ENCODE measurements at places on chromosomes 7 and 10. TPM values are rescaled to one million over a fixed set of nuclear protein-coding genes. Genes with fewer than 3 reads are reported as not detected.

DNA sequence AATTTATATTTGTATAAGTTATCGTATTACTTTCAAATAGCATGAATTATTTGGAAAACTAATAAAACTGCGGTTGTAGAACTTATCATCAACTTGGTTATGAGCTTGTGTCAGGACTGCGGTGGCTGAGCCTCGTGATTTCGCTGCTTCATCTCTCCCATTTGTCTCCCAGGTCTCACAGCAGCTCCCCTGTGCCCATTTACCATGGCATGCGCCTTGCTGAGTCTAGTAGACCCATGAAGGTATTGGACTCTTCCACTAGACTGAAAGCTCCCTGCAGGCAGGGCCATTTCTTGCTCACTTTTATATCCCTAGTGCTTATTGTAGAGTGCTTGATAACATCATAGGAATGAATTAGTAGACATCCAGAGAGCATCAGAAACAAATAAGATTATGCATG lies 53.9 kb downstream of the CPXM2 start:
- DNase-seq, result no peak
- no peak overlapping the region for H3K27ac ChIP-seq
- H3K4me1 ChIP-seq, result no peaks in the 10 kb centered on the region
- no peak overlapping the region for H3K4me3 ChIP-seq

GRCh38 chr10:29857843-29858701 lies 201.3 kb downstream of the JCAD start:
- H3K4me3 ChIP-seq, result no peak overlapping the region
- no peak overlapping the region for H3K27ac ChIP-seq
- no peaks in the 10 kb centered on the region for H3K36me3 ChIP-seq
- DNase-seq, result no peak
- H3K4me1 ChIP-seq, result no peaks in the 10 kb centered on the region
- H3K27me3 ChIP-seq, result peaks cover 9% of the 10 kb centered on the region

DNA sequence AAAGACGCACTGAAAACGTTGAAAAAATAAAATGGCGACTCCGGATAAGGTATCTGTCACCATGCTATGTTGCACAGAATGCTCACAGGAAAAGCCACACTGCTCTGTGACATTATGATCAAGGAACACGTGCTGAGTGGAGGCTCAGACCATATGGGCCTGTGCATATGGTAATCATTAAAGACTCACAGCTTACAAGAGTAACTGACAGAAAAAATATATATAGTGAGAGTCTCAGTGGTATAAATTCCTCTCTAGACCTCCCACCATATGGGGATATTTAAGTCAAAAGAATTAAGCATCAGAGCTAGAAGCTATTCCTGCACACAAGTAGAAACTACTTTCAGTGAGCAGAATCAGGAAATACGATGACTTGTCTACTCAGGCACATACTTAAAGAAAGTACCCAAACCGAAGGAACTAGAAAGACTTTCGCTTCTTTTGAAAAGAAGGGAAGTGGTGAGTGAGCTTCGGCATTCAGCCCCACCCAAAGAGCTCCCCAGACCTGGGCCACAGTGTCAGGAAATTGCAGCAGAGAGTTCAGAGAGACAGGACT lies 65.1 kb upstream of the MPP7 start:
- no peak for DNase-seq
- H3K4me3 ChIP-seq, result no peak overlapping the region
- H3K36me3 ChIP-seq, result no peaks in the 10 kb centered on the region
- H3K4me1 ChIP-seq, result no peaks in the 10 kb centered on the region

DNA sequence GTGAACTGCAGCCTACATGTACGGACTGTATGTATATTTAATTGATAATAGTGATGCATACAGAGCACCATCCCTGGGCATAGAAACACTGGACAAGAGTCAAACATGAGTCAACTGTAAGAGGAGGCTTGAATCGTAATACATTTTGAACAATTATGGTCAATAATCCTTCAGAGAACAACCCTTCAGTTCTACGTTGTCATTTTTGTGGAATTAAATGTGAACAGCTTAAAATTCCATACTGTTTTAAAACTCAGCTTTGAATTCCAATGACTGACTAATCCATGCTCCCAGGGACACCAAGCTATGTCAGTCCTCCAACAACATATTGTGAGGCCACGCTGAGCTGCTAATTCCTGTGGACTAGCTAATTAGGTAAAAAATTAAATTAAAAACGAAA lies 41.5 kb upstream of the KMT2E start:
- H3K4me1 ChIP-seq, result peaks cover 2% of the 10 kb centered on the region
- no peak for DNase-seq

GRCh38 chr7:29370531-29371314 lies 176.1 kb downstream of the CHN2 start:
- H3K4me3 ChIP-seq, result no peak overlapping the region
- DNase-seq, result no peak
- H3K27ac ChIP-seq, result no peak overlapping the region
- H3K27me3 ChIP-seq, result 0 out of 2 replicates have a peak, but pooled peaks cover 4% of the 10 kb centered on the region
- H3K36me3 ChIP-seq, result no peaks in the 10 kb centered on the region

GRCh38 chr10:113712755-113713639 lies 33.3 kb downstream of the CASP7 start:
- H3K36me3 ChIP-seq, result no peaks in the 10 kb centered on the region
- peaks cover 5% of the 10 kb centered on the region for H3K27me3 ChIP-seq
- H3K27ac ChIP-seq, result no peak overlapping the region
- no peak for DNase-seq
- no peaks in the 10 kb centered on the region for H3K4me1 ChIP-seq

DNA sequence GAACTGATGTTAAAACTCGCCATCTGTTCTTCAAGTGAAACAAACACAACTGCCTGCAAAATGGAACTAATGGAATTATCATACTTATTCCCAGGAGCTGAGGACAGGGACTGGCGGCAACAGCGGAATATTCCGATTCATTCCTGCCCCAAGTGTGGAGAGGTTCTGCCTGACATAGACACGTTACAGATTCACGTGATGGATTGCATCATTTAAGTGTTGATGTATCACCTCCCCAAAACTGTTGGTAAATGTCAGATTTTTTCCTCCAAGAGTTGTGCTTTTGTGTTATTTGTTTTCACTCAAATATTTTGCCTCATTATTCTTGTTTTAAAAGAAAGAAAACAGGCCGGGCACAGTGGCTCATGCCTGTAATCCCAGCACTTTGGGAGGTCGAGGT lies 24.7 kb upstream of the MCM10 start:
- H3K36me3 ChIP-seq, result no peaks in the 10 kb centered on the region
- no peak for DNase-seq
- H3K4me3 ChIP-seq, result no peak overlapping the region
- H3K4me1 ChIP-seq, result no peaks in the 10 kb centered on the region
- no peaks in the 10 kb centered on the region for H3K27me3 ChIP-seq

- no peaks in the 10 kb centered on the region for H3K27me3 ChIP-seq
- H3K4me3 ChIP-seq, result no peak overlapping the region
Measured at GRCh38 chr7:76371396-76371795, 12.6 kb upstream of the YWHAG start.

DNA sequence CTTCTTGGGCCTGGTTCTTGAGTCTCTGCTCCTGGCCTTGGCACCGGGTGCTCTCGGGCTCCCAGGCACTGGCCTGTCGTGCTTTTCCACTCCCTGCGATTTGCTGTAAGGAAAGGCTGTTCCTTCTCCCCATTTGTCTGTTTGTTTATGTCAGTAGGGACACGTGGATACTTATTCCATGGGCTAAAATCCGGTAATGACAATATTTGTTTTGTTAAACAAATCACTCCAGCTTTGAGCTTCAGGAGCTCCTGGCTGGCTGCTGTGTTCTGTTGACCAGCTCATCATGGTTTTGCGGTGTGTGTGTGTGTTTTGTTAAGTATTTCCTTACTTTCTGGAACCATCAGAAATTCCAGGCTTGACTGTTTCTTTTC lies 17.5 kb upstream of the JAKMIP3 start:
- H3K4me1 ChIP-seq, result no peaks in the 10 kb centered on the region
- H3K36me3 ChIP-seq, result no peaks in the 10 kb centered on the region
- DNase-seq, result no peak
- H3K27ac ChIP-seq, result no peak overlapping the region

DNA sequence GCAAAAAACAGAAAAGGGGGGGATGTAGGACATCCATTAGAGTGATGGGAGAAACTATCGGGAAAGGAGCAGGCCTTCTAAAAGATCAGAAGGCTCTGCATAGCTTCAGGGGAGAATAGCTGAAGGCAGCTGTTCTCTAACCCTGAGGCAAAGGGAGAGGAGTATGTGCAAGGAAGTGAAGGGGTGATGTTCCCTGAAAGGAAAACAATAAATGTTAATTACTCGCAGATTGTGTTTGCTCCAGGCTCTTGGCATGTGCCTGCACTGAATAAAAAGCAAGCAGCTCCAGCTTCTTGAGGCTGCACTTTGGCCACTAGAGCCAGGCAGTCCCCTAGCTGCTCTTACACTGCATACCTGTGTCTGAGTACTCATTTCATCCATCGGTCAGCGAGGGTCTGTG lies 14.4 kb upstream of the STARD3NL start:
- H3K4me3 ChIP-seq, result no peak overlapping the region
- no peaks in the 10 kb centered on the region for H3K36me3 ChIP-seq
- H3K27ac ChIP-seq, result no peak overlapping the region
- H3K4me1 ChIP-seq, result 0 out of 3 replicates have a peak, but pooled peaks cover 2% of the 10 kb centered on the region

DNA sequence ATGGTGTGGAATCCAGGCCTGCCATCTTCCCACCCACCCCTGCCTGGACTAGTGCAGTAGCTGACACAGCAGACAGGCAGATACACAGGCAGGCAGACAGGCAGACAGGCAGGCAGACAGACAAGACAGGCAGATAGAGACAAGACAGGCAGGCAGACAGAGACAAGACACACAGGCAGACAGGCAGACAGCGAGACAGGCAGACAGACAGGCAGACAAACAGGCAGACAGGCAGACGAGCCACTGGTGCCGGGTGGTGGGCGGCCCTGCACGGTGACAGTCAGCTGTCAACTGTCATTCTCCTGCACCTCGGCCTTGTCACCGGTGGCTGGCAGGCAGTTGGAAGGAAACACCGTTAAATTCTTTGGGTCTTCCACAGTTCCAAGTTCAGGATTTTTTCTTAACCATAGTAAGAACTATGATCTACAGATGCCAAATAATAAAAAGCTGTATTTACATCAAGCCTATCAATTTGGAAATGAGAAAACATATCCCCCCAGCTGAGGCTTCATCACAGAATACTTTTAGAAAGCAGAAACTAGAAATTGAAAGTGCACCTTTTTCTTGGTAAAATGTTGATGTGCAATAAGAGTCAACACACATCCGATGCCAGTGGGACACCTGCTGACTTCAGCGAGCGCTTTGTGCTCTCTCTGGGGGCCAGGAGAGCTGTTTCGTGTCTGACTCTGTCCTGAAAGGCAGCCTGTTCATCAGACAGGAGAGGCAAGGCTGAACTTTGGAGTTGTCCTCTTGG lies 250.4 kb downstream of the DNAJB6 start:
- H3K27me3 ChIP-seq, result peaks cover 63% of the 10 kb centered on the region
- DNase-seq, result no peak
- H3K4me3 ChIP-seq, result no peak overlapping the region
- H3K27ac ChIP-seq, result no peak overlapping the region

Gene IKZF1
- polyA plus RNA-seq, result 37.2 TPM

- H3K27me3 ChIP-seq, result no peaks in the 10 kb centered on the region
- no peak overlapping the region for H3K4me3 ChIP-seq
- no peak overlapping the region for H3K27ac ChIP-seq
- no peak for DNase-seq
- H3K36me3 ChIP-seq, result peaks cover 65% of the 10 kb centered on the region
Measured at GRCh38 chr10:95240811-95241210, 46.8 kb downstream of the ACSM6 start.

Gene AKR1C2
- polyA plus RNA-seq, result 29.0 TPM

- DNase-seq, result peak; percentile 20
- no peaks in the 10 kb centered on the region for H3K4me1 ChIP-seq
- no peaks in the 10 kb centered on the region for H3K36me3 ChIP-seq
- no peak overlapping the region for H3K27ac ChIP-seq
- H3K27me3 ChIP-seq, result no peaks in the 10 kb centered on the region
Measured at GRCh38 chr10:37734971-37735370, 122.4 kb downstream of the ZNF248 start.

Gene AKR1D1
- not detected for polyA plus RNA-seq

GRCh38 chr7:98125759-98126158 lies 19.1 kb downstream of the LMTK2 start:
- H3K4me3 ChIP-seq, result no peak overlapping the region
- DNase-seq, result no peak
- H3K4me1 ChIP-seq, result no peaks in the 10 kb centered on the region
- H3K36me3 ChIP-seq, result no peaks in the 10 kb centered on the region

- no peak overlapping the region for H3K27ac ChIP-seq
- no peak for DNase-seq
- no peak overlapping the region for H3K4me3 ChIP-seq
- no peaks in the 10 kb centered on the region for H3K36me3 ChIP-seq
Measured at GRCh38 chr7:80154656-80155333, 20.2 kb downstream of the GNAI1 start.

Gene SMKR1
- 1.8 TPM for polyA plus RNA-seq

DNA sequence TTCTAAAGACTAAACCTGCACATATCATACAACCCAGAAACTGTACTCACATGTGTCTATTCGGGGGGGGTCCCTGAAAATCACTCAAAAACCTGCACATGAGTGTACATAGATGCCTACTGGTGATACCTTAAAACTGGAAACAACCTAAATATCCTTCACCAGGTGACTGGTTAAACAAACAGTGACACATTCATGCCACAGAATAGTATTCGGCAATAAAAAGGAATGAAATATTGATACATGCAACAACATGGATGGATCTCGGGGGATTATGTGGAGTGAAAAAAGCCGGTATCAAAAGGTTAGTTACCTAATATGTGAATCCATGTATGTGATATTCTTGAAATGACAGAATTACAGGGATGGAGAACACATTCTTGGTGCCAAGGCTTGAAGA lies 32.1 kb upstream of the EGFR start:
- H3K4me3 ChIP-seq, result no peak overlapping the region
- H3K27ac ChIP-seq, result no peak overlapping the region
- no peaks in the 10 kb centered on the region for H3K4me1 ChIP-seq
- peaks cover 6% of the 10 kb centered on the region for H3K27me3 ChIP-seq
- no peak for DNase-seq

GRCh38 chr10:88131511-88132139 lies 268.2 kb downstream of the PTEN start:
- H3K27ac ChIP-seq, result no peak overlapping the region
- H3K36me3 ChIP-seq, result no peaks in the 10 kb centered on the region
- no peak overlapping the region for H3K4me3 ChIP-seq
- H3K27me3 ChIP-seq, result no peaks in the 10 kb centered on the region
- DNase-seq, result no peak
- no peaks in the 10 kb centered on the region for H3K4me1 ChIP-seq

Gene HOXA9
- polyA plus RNA-seq, result not detected

Gene MACROH2A2
- polyA plus RNA-seq, result 0.13 TPM

GRCh38 chr10:28677888-28678686 lies 766 bp downstream of the BAMBI start:
- peak overlapping the region; percentile 78 for H3K4me3 ChIP-seq
- H3K27ac ChIP-seq, result peak overlapping the region; percentile 64
- peaks cover 38% of the 10 kb centered on the region for H3K4me1 ChIP-seq
- DNase-seq, result peak; percentile 29
- no peaks in the 10 kb centered on the region for H3K27me3 ChIP-seq
- H3K36me3 ChIP-seq, result peaks cover 24% of the 10 kb centered on the region

Gene RGR
- polyA plus RNA-seq, result not detected

Gene GOLGA7B
- 0.03 TPM for polyA plus RNA-seq

DNA sequence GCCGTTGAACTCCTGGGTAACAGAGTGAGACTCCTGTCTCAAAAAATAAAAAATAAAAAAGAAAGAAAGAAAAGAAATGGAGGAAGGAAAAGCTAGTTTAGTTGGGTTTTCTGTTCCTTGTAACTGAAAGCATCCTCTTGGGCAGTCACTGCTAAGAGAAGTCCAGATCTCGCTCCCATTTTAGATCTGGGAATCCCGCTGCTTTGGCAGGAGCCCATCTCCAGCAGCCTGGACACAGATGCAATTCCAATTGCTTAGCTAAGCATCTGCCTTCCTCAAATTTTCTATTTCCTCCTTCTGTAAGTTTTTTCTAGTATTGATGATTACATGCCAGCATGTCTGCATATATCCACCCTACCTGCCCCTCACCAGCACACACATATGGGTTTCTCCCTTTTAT lies 54.1 kb downstream of the DENND2A start:
- H3K27me3 ChIP-seq, result peaks cover 84% of the 10 kb centered on the region
- DNase-seq, result no peak
- no peaks in the 10 kb centered on the region for H3K4me1 ChIP-seq
- no peak overlapping the region for H3K27ac ChIP-seq

All from K562 (cell line).